ENCODE measurements at places on chromosomes 7 and 10.

GRCh38 chr10:60828489-60828852, 50.2 kb downstream of the CDK1 start:
- no peak for DNase-seq

DNA sequence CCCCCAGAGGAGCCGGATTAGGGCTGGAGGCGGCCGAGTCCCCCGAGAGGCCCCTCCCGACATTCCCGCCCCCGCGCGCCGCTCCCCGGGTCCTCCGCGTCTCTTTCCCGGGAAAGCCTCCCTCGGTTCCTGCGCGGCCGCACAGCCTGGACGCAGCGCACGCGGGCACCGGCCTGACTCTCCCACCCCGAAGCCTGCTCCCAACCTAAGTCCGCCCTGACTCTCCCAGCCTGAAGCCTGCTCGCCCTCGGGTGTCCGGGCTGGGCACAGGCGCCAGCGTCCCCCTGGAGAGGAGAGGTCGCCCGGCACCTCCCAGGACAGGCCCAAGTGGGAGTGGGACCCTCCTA, 441 bp upstream of the VENTX start:
- DNase-seq, result no peak

DNA sequence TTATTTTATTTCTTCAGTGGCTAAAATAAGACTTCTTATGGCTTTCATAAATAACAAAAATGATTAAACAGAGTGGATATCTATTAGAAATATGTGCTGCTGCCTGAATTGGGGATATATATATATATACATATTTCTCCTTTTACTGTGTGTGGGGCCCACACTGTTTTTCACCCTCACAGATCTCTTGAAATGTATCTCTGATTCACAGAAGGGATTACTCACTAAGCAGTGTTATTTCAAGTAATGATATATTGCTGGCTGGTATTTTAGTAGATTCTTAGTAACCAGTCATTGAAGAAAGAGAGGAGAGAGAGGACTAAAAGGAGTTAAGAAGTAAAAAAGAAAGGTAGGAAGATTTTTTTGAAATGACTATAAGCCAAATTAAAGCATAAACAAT, 308.6 kb upstream of the NRP1 start:
- no peak for DNase-seq

DNA sequence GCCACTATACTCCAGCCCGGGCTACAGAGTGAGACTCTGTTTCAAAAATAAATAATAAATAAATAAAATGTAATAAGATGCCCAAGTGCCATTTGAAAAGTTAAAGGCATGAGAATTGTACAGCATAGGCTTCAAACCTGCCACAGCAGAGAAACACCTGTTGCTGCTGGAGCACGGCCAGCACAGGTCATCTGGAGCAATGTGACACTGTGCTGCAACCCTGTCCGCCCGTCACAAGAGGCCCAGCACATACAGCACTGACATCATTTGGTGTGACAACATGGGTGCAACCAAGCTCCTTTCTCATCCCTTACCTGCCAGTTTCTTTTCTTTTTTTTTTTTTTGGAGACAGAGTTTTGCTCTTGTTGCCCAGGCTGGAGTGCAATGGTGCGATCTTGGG, 1.3 kb downstream of the RFC2 start:
- no peak for DNase-seq

GRCh38 chr7:90933041-90933440, 331.2 kb upstream of the FZD1 start:
- DNase-seq, result no peak

DNA sequence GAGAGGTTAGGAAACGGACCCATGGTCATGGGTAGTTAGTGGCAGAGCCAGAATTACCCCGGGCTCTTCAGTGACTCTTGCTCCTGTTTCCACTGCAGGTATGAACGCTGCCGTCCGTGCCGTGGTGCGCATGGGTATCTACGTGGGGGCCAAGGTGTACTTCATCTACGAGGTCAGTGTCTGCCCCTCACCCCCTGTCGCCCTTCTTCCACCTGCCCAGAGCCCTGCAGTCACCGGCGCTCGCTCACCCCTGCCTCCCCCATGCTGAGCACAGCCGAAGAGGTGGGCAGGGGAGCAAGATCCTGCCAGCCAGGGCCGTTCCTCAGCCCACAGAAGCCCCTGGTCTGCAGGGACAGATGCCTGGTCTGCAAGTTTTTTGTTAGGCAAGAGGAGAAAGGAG, 14.9 kb downstream of the PFKP start:
- DNase-seq, result no peak

DNA sequence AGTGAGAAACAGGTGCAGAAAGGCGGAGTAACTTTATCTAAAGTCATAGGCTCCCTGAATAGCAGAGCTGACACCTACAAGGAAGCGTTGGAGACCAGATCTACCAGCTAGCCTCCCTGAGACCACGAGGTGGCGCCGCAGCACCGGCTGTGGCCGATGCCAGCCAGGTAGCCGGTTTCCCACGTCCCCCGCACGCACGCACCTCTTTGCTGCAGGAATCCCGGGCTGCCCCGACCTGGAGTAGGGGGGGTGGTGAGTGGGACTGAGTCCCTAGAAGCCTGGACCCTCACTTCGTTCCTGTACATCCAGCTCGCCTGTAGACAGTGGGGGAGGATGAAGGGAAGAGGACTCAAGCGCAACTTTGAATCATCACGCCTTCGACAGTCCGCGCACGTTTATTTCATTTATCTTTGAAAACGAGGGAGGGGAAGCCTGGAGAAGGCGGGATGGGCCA, 3.7 kb downstream of the ELOVL3 start:
- DNase-seq, result peak; percentile 85

- DNase-seq, result no peak
Observed at GRCh38 chr10:35392482-35393228, 56.3 kb downstream of the CCNY start.

- DNase-seq, result no peak
Observed at GRCh38 chr10:130498042-130498441, 361.9 kb downstream of the GLRX3 start.

GRCh38 chr10:124315591-124316270, 103.0 kb downstream of the OAT start:
- DNase-seq, result no peak

DNA sequence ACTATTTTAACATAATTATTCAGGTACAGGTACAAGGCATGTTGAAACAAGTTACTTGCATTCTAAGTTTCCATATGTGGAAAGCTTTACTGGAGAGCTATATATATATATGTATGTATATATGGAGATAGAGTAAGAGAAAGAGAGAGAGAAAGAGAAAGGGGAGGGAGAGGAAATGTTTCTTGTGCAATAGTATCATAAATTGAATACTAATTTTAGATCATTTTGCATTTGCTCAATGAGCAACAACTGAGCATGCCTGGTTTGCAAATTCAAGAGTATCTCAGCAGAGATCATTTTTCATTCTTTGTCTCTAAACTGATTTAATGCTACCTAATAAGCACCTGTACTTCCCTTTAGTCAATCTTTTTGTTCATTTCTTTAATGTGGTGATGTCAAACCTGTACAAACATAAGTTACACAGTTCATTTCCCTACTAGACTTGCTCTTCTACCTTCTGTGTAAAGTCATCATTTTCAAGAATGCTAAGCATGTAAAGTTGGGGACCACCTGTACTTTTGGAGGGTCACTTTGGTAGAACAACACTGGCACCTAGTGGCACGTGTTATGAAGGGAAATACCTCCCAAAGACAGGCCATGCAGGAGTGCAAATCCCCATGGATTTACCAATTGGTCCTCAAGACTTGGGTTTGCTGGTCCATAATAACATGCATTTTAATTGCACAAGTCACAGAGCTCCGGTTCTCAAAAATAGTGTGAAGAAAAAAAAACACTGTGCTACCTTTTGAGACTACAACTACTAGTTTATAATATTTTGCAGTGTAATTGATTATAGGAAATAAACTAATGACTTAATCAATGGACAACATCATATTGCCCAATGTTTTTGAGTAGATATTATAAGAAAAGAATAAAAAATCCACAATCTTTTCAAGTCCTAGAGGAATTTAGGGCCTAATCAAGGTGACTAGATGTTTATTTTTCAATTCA, 431.2 kb upstream of the IGFBP3 start:
- DNase-seq, result no peak

- DNase-seq, result no peak
Observed at GRCh38 chr10:95531994-95532399, 29.2 kb downstream of the SORBS1 start.

All from stimulated activated CD4-positive, alpha-beta T cell treated with anti-CD3 and anti-CD28 coated beads, Interleukin-12 subunit alpha, Interleukin-12 subunit beta, amount 100 ng/mL, for 24 hours (primary cell).